ENCODE measurements at places on chromosomes 11 and 22.

DNA sequence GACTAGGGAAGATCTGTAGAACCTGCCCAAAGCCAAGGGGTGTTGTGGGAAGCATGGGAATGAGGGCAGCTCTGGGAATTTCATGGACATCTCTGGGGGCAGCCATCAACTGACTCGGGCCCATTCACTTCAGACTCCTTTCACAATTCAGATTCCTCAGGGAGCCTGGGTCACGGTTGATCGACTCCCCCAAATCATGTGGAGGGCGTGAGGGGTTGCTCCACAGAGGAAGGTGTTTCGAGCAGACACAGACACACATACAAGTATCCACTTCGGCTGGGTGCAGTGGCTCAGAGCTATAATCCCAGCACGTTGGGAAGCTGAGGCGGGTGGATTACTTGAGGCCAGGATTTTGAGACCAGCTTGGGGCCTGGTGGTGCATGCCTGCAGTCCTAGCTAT is 15.7 kb downstream of the STX3 start:
- DNase-seq, result no peak

GRCh38 chr22:30826670-30827355 is 132.1 kb downstream of the OSBP2 start:
- peak; percentile 57 for DNase-seq

- DNase-seq, result peak; percentile 12
Measured at GRCh38 chr11:125123947-125124617, 12.7 kb upstream of the TMEM218 start.

GRCh38 chr11:34640050-34640923 is 19.4 kb downstream of the EHF start:
- DNase-seq, result no peak

DNA sequence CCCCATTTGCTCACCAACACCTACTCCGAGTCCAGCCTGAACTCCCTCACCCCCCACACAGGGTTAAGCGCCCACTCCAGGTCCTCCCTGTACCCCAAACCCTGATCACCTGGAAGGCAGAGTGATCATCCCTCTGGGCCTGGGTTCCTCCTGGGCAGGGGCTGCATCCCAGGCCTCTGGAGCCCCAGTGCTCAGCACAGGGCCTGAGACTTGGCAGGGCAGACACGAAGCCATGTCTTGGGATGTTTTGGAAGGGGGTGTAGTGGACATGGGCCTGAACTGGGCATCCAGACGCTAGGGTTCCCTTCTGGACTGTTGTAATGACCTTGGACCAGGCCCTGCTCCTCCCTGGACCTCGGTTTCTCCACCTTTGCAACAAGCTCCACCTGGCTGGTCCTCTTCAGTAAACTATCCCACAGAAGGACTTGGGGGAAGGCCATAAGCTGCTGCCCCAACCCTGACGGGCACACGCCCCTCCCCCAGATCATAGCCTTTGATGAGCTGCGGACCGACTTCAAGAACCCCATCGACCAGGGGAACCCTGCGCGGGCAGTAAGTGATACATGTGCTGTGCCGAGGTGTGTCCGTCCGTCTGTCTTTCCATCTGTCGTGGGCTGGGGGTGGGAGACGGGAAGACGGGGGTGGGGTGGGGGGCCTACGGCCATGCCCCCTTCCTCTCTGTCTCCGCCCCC is 3.9 kb downstream of the CNIH2 start:
- no peak for DNase-seq

DNA sequence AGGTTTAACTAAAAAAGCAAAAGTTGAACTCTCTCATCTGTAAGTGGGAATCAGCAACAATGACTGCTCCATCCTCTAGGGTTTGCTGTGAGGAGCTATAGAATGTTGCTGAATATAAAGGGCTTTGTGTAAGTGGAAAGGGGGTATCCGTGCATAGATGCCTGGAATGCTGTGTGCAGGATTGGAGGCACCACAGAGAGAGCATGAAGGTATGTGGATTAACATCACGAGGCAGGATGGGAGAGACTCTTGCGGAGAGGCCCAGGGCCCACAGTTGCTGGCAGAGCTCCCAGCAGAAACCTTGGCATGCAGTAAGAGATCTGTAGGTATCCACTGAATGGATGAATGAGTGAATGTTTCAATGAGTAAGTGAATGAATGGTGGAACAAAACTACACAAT is 298.7 kb upstream of the DDI1 start:
- DNase-seq, result no peak

GRCh38 chr11:8025816-8026215 is 38.7 kb downstream of the EIF3F start:
- no peak for DNase-seq

- no peak for DNase-seq
Measured at GRCh38 chr11:72758304-72758689, 6.1 kb upstream of the ARAP1 start.

- DNase-seq, result no peak
Measured at GRCh38 chr11:121958323-121958970, 157.6 kb downstream of the BLID start.

DNA sequence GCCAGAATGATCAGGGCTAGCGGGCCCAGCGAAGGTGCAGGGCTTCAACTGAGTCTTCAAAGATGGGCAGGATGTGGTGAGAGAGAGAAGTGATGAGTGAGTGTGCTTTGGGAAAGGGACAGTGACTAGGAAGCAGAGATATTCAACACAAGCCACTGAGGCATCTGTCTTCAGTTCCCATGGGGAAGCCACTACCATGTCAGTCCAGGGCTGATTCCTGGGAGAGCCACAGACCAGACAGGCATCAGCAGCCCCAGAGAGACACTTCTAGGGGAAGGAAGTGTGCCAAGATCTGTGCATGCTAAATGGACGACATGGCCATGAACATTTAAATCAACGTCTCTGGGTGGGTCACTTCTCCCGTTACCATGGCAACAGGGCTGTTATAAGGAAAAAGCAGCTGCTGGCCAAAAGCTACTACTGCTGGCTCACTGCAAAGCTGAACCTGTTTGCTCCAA is 28.5 kb downstream of the P4HA3 start:
- DNase-seq, result no peak

DNA sequence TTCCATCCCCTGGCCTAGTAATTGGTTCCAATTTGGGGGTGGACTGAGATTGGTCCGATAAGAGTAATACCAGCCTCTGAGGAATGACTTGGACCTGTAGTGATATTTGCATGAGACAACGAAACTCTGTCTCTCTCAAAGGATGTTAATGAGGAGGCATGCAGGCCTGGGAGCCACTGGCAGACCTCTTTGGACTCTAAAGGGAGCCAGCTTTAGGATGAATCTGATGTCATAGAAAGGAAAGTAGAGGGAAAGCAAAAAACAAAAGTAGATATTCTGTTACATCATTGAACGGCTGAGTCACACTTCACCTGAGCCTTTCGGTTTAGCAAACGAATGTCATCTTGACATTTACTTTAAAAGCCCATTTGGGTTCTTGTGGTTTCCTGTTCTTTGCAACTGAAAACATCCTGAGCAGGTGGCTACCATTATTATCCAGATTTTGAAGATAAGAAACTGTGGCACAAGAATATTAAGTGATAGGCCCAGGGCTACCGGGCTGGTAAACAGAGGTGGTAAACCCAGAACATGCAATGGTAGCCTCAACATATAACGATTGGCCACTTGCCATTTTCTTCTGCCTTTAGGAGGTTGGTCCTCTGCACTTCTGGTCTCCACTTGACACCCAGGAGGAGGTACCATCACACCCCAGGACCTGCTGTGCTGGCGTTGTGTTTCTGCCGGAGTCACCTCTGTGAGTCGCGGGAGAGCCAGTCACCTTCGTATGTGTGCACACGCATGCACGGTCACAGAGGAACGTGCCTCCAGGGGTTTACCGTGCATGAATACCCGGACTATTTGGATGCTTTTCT is 42.7 kb downstream of the RTL6 start:
- peak; percentile 64 for DNase-seq

GRCh38 chr11:79973721-79974617 is 533.1 kb upstream of the TENM4 start:
- no peak for DNase-seq

- no peak for DNase-seq
Measured at GRCh38 chr11:114061681-114062049, 2.2 kb downstream of the ZBTB16 start.

- no peak for DNase-seq
Measured at GRCh38 chr11:37306563-37306962, 708.5 kb upstream of the RAG2 start.

- DNase-seq, result no peak
Measured at GRCh38 chr22:22802339-22802970, 85.2 kb upstream of the IGLL5 start.

DNA sequence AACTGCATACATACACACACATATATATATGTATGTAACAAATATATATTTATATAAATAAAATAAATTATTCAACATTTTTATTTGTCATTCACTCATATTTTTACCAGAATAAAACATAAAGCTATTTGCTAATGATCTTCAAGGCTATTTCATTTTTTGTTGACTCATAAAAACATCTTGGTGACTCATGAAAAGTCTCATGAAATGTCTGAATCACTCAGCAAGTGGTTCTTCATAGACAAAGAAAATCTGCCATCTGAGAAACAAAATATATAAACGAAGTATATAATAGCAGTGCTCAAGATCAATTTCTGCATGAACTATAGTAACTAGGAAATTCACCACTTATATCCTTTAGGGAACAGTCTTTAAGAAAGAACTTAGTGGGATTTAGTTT is 764.8 kb upstream of the FAT3 start:
- no peak for DNase-seq

- DNase-seq, result no peak
Measured at GRCh38 chr11:19713196-19714021, 772 bp downstream of the NAV2 start.

DNA sequence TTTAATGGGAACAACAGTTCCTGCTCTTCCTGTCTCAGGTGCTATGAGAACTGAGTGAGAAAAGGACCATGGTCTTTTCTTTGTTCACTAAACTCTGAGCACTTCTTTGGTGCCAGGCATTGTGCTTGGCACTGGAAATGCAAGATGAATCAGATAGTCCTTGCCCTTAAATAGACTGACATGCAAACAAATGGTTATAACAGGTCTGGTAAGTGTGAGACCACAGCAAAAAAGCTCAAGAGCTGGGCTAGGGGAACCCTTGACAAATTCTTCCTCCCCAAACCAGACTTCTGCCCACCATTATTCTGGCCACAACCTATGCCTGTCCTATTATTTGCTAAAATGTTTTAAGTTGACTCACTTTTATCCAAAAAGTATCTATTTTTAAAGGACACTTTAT is 5.1 kb downstream of the SLC43A3 start:
- DNase-seq, result peak; percentile 12

GRCh38 chr11:13260201-13260962 is 17.2 kb upstream of the BMAL1 start:
- DNase-seq, result no peak

GRCh38 chr11:34631737-34632104 is 10.8 kb downstream of the EHF start:
- DNase-seq, result no peak

GRCh38 chr11:68518191-68518590 is 57.6 kb downstream of the PPP6R3 start:
- no peak for DNase-seq

DNA sequence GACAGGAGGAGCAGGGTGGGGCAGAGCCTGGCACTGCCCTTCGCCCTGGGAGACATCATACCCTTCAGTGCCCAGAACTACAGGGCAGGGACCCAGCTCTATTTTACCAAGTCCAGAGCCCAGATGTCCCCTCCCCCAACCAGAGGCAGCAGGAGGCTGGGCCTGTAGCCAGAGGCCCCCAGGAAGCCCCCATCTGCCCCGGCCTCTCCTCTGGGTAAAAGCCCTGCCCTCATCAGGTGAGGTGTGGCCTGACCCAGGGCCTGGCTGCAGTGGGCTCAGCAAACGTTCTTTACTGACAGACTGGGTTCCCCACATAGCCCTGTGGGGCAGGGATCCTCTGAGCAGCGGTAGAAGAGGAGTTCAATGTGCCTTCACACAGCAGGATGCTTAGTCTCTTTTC is 51.8 kb upstream of the SLC22A12 start:
- no peak for DNase-seq

GRCh38 chr22:46754110-46754799 is 8.2 kb upstream of the TBC1D22A start:
- no peak for DNase-seq

GRCh38 chr11:75158696-75159150 is 7.8 kb downstream of the SLCO2B1 start:
- DNase-seq, result no peak

GRCh38 chr22:24325105-24325757 is 54.6 kb downstream of the SPECC1L start:
- no peak for DNase-seq

All from NK-92 treated with Interleukin-12 subunit alpha and Interleukin-12 subunit beta, amount 100 ng/mL, for 24 hours (cell line).